Right cardiac atrium (tissue), 5 donors: ENCODE measurements at places on chromosomes 6 and 20. TPM values are rescaled to one million over a fixed set of nuclear protein-coding genes. Genes with fewer than 3 reads are reported as not detected.
A peak's percentile ranks its signal among the peaks of the same experiment; 100 is the strongest.

PCSK2 gene
- total RNA-seq, result 3.2 TPM

DEFB124 gene
- not detected for total RNA-seq

BEND3 gene
- 0.91 TPM for total RNA-seq

RRBP1 gene
- 49.8 TPM for total RNA-seq

TPBG gene
- total RNA-seq, result 6.1 TPM

TIAM2 gene
- total RNA-seq, result 9.2 TPM

DNA sequence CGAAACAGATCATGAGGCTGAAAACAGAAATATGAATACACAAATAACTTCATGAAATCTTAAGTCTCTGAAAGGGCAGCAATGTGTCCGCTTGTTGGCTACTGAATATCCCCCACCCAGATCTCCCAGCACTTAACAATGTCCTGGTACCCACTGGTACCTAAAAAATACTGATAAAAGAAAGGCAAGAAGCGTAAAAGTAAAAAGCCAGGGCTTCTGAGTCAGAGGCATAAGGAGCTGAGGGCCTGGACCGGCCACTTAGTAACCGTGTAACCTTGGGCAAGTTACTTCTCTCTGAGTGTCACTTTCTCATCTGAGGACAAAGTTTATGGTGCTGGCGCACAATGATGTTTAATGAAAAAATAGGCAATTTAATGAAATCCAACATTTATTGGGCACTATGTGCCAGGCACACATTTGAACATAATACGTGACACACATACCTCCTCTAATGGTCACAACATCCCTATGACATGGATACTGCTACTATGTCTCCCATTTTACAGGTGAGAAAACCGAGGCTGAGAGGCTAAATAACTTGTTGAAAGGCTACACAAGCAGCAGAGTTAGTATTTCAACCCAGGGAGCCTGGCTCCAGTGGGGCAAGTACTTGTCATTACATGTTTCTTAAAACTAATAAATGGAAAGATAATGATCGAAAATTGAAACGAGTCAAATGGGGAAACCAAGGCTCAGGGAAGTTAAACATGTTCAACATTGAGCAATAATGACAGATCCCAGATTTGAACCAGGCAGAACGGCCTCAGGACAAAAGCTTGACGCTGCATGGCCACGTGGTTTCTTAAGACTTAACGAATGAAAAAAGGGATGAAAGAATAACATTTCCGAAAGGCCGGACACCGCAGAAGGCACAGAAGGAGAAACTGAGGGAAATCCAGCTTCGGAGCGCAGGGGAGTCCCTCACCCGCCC, 828 bp downstream of the TP53RK start:
- DNase-seq, result no peak

DNA sequence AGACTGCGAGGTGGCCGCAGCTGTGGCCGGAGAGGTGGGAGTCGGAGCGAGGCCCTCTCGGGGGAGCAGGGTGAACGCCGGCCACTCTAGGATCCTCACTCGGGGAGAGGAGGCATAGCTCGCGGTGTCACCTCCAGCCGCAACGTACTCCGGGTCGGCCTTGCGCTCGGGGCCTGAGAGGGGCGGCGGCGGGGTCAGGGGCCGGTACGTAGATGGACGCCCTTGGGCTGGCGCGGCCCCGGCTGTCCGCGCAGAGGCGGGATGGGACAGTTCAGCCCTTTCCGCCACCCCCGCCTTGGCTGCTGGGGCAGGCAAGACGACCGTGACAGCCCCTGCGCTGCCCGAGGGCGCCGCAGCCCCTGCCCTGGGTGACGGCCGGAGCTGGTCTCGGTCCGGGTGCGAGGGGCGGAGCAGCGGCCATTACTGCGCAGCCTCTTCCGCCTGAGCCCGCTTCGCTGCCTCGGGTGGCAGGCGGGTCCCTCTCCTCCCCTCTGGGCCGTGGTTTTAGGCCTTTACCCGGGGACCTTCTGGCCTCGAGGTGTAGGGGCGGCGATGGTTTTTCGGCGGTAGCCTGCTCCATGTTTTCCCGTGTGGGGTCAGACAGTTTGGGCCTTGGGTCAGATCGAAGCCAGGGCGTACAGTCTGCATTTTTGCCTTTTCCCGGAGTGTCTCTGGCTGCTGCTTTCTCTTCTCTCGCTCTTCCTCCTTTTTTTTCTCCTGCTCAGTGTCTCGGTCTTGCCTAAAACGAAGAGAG, 405 bp downstream of the RNF146 start:
- peak; percentile 68 for DNase-seq

DNA sequence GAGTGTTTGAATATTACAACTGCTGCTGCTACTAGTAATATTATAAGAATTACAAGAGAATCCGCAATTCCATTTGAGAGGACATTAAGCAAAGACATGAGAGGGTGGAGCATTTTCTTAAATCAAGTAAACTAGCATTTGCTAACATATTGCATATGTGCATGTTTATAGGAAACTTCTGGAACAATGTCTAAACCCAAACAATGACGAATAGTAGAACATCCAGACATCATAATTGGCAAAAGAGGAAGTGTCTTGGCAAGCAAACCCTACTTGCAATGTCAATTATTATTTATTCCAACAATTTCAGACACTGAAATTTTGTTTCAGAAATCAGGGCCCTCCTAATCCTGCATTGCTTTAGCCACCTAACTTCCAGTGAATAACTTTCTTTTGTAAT, 1155.3 kb upstream of the GJE1 start:
- DNase-seq, result no peak

DNA sequence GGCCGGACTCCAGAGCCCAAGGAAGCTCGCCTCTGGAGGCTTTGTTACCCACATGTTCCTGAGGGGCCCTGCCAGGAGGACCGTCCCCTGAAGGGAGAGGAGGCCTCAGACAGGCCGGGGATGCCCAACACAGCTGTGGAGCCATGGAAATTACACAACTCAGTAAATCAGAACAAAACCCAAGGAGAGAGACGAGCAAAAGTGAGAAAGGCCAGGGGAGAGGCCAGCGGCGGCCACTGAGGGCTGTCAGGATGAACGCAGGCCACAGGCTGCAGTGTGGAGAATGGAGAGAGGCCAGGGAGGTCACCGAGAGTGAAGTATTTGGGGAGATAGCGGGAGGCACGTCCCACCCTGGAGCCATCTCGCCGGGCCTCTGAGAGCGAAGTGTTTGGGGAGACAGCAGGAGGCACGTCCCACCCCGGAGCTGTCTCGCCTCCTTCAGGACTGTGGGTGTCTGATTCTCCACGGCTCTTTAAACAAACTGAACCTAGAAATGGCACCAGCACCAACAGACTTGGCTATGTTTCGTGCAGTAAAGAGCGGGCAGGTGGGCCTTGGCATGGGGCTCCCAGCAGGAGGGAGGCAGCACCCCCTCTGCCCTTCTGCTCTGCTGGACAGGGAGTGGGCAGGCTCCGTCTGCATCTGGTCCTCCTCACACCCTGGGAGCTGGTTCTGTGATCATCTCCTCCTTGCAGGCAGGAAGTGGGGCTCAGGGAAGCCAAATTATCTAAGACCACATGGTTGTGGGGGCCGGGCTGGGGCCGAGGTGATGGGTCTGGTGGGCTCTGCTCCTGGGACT, 91.0 kb downstream of the YTHDF1 start:
- peak; percentile 16 for DNase-seq

- no peak for DNase-seq
Observed at GRCh38 chr6:52635049-52635577, 35.8 kb upstream of the TMEM14A start.

GRCh38 chr6:37699138-37699766, 1.6 kb upstream of the MDGA1 start:
- DNase-seq, result peak; percentile 43

DNA sequence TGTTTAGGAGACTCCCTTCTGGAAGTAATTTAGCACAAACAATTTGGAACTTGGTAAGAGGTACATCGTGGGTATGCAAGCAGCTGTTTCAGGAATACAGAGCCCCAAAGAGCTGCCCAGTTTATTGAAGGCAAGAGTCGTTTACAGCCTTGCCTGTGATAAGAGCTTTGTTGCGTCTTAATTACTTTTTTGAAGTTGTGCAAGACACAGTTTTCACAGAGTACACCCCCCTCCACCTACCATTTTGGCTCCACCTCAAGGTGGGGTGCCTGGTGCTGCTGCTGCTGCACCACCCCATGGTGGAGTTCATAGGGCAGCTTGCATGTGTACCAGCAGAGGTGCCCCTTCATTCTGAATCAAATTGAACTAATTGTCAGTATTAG, 296.1 kb downstream of the ZFAND3 start:
- DNase-seq, result no peak

DNA sequence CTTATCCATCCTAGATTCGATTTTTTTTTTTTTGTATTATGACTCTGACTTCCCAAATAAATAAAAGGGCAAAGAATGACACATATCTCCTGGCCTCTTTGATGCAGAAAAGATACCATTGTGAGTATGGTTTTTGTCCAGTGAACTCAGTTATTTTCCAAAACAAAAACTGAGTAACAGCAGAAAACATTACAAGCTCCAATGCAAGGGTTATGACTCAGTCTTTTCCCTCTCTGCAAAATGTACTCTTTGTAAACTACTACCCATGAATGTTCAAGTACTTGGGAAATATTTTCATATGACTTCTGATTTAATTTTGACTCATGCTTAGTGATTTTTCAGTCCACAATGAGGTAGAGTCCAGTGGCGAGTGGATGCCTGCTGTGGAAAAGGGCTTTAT, 355.3 kb downstream of the RNF144B start:
- DNase-seq, result no peak

- DNase-seq, result no peak
Observed at GRCh38 chr6:40336940-40337760, 250.0 kb downstream of the LRFN2 start.

GRCh38 chr6:85424981-85425380, 24.9 kb upstream of the NT5E start:
- DNase-seq, result no peak
